ENCODE measurements at places on chromosomes 4 and X.
A peak's percentile ranks its signal among the peaks of the same experiment; 100 is the strongest.

GRCh38 chrX:73825569-73825968 lies 262.6 kb downstream of the CHIC1 start:
- no peak for DNase-seq

GRCh38 chr4:74738464-74739143 lies 55.7 kb downstream of the BTC start:
- no peak for DNase-seq

DNA sequence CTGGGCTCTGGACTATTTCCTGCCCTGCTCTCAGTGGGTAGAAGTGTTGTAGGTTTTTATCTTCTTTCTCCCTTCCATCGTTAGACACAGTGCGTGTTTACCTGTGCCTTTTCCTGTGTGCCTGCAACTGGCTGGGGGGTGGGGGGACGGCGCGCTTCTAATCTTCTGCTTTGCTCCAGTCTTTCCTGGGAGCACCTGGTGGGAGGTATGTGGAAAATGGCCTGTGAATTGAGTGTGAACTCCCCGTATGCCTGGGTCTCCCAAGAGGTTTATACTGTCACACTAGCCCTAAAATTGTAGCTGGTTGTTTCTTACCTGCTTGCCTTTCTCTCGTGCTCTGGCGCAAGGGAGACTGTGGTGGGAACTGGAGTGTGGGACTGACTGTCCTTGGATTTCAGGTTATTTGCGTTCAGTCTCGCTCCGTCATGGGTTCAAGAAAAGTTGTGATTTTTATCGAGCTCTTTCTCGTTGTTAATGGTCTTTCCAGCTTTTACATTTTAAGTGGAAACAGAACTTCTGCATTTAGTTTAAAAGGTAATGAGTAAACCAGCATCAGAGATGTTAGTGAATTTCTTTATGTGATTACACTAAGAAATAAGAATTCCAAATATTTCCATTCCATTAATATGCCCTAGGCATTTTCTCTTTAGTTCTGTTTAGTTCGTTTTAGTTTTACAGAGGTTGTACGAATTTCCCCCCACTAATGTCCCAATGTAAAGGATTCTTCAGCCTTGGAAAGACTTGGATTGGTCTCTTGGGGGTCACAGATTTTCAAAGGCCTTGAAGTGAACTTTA lies 15.3 kb downstream of the MRPL1 start:
- no peak for DNase-seq

DNA sequence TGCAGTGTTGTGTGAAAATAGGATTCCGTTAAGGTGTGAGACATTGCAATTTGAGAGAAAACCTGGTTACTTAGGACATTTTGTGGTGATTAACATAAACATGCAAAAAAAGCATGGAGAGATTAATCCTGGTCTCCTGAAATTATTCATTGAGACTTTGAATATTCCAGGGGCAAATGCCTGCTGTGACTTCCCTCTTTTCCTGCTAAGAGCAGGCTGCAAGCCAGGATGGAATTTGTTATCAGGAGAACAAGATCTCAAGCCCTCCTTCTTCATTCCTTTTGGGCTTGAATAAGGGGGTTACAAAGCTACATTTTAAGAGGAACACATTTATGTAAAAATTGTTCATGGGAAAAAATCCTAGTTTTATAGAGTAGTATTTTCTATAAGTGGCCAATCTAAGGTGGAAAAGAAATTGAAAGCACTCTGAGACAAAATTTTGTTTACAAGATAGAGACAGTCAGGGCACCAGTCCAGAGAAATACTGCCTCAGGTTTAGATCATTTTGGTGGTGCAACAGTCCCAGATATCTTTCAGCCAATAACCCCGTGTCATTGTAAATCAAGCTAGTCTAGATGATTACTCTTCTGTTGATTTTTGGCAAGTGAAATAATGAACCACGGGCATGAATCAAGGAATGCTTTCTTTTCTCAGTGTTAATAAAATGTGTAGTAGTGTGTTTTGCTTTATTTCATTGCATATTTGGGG lies 1528.3 kb upstream of the AGA start:
- no peak for DNase-seq

- DNase-seq: peak; percentile 60
Observed at GRCh38 chrX:48897157-48897624, 377 bp downstream of the TIMM17B start.

GRCh38 chr4:20572976-20573375 lies 127.3 kb upstream of the PACRGL start:
- DNase-seq: no peak

DNA sequence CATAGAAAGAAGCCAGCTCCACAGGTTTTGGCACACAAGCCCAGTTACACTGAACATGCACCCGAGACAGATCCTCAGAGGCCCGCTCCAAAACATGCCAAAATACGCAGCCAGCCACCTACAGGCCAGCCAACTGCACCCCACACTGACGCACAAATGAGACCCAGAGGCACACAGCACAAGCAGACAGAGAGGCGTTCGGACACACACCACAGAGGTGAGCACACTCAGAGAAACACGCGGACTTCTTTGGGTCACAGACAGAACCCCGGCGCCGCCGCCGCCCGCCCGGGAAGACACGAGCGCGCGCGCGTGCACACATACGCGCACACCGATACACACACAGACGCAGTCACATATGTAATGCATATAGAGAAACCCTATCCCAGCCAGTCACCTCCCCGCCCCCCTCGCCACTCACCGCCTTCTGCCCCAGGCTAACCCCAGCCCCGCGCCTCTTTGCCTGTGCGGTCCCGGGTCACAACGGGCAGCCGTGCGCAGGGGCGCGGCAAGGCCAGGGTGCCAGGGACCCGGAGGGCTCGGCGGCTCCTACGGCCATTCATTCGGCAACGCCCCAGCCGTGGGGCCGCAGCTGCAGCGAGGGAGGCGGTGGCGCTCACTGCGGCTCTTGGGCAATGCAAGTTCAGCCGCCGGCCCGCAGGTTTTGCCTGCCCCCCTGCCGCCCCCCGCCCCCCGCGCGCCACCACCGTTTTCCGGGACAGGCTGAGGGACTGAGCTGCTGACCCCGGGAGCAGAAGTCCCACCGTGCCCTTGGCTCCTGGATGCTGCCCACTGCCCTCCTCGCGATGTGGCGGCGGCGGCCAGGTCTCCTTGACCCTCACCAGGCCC lies 553 bp downstream of the SEPTIN6 start:
- peak; percentile 46 for DNase-seq

DNA sequence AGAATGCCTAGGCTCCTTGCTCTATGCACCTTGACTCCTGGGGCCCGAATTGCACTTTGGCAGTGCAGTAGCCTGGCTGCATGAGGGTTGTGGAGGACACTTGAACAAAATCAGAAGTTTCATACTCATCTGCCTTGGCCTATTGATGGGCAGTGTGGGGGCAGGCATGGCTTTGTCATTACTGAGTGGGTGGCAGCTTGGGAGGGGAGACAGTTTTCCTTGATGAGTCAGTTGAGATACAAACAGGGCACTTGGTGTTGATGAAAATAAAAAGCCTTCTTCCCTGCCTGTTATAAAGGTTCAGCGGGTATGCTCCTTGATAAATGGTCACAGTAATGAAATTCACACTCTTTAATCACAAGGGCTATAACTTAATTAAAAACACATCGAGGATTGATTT lies 126.8 kb upstream of the MAMLD1 start:
- no peak for DNase-seq

DNA sequence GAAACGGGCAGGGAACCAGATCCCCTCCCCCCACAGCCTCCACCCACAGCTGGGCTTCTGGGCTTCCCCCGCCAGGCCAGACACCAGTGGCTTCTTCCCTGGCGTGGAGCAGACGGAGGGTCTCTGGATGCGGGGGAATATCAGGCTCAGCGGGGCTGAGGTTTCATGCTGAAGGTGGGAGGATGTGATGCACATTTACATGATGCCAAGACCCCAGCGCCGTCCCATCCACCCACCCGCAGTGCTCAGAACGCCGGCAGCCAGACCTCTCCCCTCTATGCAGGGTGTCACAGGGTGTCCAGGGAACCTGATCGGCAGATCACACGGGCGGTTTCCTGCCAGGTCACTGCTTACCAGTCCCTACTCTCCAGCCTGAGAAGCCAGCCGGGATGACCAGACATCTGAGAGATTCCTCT lies 12.8 kb upstream of the TNIP2 start:
- no peak for DNase-seq

GRCh38 chrX:4263030-4263803 lies 549.8 kb upstream of the PRKX start:
- DNase-seq: no peak

DNA sequence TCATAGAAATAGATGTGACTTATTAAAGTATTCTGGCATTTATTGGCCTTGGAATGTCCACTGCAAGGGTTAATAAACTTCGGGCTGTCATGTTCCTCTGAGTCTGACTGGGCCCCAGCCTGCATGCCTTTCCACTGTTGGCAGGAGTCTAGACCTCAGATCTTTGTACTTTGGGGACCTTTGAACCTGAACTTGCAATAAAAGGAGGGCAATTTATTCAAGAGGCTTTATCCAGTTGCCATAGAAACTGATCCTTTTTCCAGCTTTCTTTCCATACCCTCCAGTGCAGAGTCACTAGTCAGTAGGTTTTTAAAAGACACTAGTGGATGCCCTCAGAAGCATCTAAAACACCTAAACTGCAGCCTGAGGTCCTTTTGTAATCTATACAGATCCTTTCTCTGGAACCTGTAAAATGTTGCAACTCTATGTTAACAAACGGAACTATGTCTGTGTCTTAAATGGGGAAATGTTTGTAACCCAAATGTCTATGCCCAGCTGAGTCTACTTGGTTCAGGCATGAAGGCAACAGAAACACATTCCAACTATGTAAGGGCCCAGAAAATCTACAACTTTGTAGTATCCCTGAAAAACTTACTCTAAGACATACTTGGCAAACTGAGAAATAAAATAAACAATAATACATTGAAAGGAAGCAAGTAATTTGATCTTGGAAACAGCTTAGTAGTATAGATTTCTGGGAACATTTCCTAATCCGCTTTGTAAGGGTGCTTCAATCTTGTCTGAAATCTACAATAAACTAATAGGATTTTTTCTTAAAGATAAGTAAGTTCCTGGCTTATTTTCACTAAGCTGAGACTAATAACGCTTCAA lies 41.5 kb downstream of the SOWAHB start:
- peak; percentile 17 for DNase-seq

GRCh38 chr4:116899561-116899960 lies 185.8 kb downstream of the TRAM1L1 start:
- DNase-seq: no peak

DNA sequence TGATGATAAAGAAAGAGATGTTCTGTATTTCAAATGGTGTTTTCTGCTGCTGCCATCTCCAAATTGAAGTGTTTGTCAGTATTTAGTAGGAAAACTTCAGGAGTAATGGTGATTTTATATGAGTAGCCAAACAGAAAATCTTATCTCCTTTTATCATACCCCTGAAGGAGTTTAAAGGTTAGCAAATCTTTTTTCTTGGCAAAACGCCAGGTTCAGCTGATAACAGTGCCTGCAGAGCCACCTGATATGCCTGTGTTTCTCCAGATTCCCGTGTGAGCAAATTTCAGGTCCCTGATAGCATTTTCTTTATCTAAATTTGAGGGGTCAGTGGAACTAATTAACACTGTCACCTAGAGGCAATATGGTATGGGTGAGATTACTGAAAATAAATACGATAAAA lies 65.8 kb upstream of the ETNPPL start:
- no peak for DNase-seq

DNA sequence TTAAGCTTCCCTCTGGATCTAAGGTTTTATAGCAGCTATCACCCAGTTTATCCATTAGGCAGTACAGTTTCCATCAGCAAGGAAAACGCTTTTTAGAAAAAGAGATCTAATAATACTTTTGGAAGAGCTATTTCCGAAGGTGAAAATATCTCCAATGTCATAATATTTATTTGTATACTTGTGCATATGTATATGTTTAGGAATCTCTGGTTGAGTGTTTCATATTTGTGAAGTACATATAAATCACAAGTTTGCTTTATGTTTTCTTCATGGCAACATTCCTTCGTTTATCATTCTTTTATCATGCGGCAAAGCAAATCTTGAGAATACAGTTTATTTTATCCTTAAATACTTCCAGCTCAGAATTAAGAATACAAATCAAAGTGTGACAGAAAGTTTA lies 6.2 kb upstream of the PCDH18 start:
- no peak for DNase-seq

DNA sequence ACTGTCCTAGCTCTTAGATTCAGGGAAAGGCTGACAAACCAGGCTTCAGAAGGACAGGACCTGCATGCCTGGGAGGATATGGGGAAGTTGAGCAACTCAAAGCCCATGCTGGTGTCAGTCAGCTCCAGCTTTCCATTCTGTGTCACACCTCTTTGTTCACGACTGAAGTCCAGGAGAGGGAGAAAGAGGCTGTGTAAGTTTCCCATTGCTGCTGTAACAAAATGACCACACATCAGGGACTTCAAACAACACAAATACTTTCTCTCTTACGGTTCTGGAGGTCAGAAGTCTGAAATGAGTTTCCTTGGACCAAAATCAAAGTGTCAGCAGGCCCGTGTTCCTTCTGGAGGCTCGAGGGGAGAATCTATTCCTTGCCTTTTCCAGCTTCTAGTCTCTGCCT lies 50.6 kb upstream of the STX18 start:
- no peak for DNase-seq

GRCh38 chr4:90317785-90318184 lies 190.6 kb downstream of the CCSER1 start:
- peak; percentile 48 for DNase-seq

DNA sequence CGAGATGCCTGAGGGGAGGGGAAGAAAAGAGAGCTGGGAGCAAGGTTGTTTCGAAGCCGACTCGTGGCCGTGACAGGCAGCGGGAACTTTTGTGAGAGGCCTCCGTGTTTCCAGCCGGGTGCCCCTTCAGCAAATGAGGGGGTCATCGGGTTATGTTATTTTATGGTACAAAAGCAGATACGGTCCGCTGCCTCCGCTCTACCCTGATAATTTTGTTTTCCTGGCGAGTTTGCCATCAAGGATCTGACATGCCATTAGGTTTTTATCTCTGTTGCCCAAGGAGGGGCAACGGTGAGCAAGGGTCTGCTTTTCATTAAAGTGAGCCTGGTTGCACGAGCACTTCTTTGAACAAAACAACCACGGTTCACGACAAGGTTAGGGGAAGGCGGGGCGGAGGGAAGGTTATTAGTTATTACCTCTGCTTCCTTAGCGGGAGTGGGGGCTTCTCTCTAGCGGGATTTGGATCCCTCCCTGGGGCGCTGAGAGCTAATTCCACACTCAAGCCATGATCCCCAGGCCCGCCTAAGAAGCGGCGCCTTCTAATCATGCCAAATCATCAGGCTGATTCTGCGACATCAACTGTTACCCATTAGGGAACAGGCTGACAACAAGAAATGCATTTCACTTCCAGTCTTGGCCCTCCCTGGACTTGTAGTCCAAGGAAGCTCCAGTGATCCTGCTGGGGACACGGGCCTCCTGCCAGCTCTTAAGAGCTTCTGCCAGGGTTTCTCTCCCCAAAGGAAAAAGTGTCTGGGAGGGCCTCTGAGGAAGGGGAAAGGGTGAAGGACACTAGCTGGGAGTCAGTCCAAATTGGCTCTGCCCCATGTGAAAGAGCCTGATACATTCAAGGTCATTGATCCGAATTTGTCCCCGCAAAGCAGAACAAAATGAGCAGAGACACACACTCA lies 617.7 kb downstream of the MID1IP1 start:
- DNase-seq: no peak

DNA sequence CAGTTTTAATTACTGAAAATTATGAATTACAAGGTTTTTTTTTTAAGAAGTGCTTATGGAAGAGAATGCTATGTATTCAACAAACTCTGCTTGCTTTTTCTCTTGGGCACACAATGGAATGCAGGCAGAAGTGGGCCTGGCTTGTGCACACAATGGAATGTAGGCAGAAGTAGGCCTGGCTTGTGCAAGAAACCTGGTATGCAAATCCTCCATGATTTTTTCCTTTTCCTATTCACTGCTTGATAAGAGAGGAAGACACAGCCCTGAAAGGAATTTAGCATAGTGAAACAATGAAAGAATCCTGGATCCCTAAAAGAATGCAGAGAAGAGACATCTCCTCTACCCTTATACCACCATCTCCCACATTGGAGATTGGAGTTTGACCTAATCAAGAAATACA lies 138.4 kb downstream of the COL25A1 start:
- DNase-seq: peak; percentile 6

Data from hepatic stellate cell (primary cell).